Right cardiac atrium (tissue), 5 donors: ENCODE measurements at places on chromosomes 6 and 20.

DNA sequence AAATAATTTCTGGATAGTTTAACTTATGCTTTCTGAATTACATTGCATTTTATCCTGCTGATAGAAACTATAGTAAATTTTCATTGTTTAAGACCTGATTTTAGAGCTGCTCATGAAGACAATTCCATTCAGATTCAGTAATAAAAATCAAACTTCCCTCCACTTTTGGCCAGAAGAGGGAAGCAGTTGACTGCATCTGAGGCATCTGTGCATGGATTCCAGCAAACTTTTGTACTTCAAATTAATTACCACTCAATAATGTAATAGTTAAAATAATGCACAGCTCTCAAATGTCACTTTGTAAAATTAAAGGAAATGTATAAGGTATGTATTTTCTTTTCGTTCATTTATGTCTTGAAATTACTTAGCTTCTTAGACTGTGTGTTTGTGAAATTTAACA is 64.2 kb upstream of the SLC35B3 start:
- DNase-seq: no peak

GRCh38 chr6:89385846-89386245 is 26.2 kb downstream of the RRAGD start:
- no peak for DNase-seq

DNA sequence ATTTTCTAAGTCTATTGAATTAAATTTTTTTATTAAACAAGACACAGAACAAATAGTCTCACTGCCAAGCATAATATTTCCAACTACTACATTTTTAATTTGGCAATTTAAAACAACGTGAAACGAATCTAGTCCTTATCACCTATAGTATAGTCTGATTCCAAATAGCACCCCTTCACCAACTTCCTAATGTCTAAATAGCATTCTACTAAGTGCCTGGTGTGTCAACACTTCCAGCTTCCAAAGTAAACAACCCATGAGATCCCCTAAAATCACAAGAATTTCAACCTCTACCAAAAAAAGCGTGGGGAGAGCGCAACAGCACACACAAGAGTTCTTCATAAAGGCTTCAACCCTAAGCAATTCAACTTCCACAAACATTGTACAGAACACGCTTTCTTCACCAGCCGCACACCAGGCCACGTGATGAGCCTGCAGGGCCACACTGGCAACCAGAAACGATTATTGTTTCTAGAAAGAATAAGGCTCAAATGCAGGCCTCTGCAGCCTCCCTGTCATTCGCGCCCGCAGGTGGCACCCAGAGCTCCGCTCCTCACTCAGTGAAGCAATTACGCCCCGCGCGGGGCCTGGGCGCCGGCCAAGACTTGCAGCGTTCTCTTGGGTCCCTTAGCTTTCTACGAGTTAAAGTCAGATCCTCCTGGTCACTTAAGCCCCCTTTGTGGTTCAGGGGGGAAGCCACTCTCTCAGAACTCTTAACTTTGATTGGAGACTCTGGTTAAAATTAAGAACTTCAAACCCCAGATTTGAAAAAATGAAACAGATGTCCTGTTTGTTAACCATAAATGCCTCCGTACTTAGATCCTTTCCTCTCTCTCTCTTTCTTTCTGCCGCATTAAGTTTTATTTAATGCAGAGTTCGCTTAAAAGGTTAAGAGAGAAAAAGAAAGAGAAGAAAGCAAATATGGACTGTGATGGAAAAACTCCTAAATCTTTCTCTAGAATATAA is 18.3 kb downstream of the SIM1 start:
- no peak for DNase-seq

- no peak for DNase-seq
Observed at GRCh38 chr6:11164717-11165646, 53.5 kb upstream of the ERVFRD-1 start.

DNA sequence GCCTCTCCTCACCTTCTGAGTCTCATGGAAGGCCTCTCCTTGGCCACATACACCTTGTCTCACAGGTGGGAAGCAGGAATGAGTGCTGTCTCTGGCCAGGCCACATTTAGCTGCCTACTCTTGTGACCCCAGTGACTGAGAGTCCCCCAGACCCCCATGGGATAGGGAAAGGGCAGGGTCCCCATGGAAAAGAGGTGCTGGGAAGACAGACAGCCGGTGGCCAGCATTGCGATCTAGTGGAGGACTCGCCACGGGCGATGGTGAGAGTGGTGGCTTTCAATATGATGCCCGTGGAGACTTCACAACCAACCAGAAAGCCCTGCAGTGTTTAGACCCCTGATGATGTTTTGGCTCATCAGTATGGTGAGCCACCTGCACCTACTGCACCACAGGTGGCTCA is 19.8 kb downstream of the MANBAL start:
- DNase-seq: no peak

DNA sequence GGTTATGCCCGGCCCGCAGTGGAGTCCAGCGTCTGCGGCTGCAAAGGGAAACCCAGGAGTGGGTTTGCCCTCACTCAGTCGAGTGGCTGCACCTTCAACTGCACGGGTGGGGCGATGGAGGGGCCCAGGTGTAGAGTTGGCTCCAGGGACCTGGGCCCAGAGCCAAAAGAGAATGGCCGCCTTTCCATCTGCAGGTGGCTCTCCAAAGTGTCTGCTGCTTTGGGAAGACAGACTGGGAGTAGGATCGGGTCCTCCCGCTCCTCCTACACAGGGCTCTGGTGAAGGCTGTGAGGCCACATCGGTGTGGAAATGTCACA is 80.1 kb downstream of the PTPN1 start:
- peak; percentile 45 for DNase-seq

GRCh38 chr6:109359248-109359647 is 23.0 kb downstream of the CD164 start:
- no peak for DNase-seq

- no peak for DNase-seq
Observed at GRCh38 chr6:149225946-149226345, 91.6 kb upstream of the TAB2 start.

GRCh38 chr20:24469116-24469893 is at the start of gene SYNDIG1:
TSS of gene SYNDIG1 (plus strand) at chr20:24469629. CDS start at chr20:24543098, 73,469 bp downstream.
- DNase-seq: peak; percentile 81

- DNase-seq: no peak
Observed at GRCh38 chr20:13041574-13042457, 33.0 kb downstream of the SPTLC3 start.

GRCh38 chr20:46349035-46349741 is 40.9 kb upstream of the CDH22 start:
- DNase-seq: peak; percentile 63

GRCh38 chr6:32075781-32076180 is 33.4 kb downstream of the TNXB start:
- DNase-seq: peak; percentile 18

- no peak for DNase-seq
Observed at GRCh38 chr20:24406750-24407149, 62.7 kb upstream of the SYNDIG1 start.

DNA sequence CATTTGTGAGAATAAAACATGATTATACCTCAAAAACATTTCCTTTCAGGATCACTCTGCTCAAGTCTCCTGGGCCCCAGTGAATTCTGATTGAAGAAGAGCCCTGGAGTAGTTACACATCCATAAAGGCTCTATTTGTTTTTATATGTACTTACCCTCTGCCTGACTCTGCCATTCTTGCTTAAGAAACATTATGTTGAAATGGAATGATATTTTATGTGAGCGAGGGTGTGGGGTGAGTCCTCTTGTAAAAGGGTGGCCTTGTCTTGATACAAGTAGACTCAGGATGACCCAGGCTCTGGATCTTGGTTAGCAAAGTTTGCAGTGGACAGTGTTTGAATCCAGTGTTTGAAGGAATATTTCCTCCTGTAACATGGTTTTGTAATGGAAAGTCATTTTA is 215.4 kb upstream of the PREP start:
- no peak for DNase-seq

GRCh38 chr20:5173751-5174150 is 46.9 kb downstream of the CDS2 start:
- no peak for DNase-seq

DNA sequence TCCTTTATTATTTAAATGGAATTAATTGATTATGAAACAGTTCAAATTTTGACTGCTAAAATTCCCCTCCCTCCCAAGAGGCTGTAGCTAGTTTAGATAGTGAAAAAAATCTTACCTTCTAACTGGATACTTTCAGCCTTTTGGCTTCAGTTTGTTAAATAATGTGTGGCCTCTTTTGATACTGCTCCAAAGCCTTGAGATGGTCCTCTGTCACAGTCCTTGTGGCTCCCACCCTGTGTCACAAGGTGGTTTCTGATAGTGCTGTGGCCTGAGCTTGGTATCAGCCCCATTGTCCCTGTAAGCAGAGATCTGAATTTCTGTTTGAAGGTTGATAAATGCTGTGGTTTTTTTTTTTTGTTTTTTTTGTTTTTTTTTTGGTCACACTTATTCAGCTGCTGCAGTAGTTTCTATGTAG is 20.8 kb downstream of the PANK2 start:
- DNase-seq: no peak

DNA sequence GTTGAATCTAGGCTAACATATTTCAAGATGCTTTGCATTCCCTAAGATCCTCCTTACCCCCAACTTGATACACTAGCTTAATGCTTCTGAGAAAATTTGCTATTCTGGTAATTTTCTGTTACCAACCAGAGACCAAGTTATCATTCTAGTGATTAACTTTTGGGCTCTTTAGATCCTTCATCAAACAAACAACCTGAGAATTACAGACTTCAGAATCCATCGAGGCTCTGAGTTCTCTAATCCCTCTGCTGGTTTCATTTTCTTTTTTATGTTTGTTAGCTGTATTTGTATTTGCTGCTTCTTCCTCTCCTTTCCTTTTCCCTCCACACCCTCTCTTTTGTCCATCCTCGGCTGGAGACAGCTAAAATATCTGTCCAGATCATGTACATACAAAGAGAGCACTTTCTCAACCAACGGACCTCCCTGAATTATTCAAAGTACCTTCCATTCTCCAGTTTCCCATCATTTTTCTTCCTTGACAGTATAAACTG is 98.7 kb upstream of the RIPOR2 start:
- DNase-seq: no peak

DNA sequence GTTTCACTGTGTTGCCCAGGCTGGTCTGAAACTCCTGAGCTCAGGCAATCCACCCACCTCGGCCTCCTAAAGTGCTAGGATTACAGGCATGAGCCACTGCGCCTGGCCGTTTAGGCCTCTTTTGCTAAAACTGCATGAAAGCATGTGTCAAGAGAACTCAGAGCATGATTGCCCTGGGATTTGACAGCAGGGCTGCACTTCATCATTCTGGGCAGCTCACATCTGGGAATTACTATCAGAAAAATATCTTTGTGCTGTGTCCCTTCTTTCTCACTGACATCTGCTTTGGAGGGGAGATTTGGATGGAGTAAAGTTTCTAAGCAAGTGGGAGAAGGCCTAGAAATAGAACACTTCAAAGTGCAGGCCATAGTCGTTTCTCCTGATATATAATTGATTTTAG is 59.6 kb upstream of the EIF2S2 start:
- DNase-seq: no peak

DNA sequence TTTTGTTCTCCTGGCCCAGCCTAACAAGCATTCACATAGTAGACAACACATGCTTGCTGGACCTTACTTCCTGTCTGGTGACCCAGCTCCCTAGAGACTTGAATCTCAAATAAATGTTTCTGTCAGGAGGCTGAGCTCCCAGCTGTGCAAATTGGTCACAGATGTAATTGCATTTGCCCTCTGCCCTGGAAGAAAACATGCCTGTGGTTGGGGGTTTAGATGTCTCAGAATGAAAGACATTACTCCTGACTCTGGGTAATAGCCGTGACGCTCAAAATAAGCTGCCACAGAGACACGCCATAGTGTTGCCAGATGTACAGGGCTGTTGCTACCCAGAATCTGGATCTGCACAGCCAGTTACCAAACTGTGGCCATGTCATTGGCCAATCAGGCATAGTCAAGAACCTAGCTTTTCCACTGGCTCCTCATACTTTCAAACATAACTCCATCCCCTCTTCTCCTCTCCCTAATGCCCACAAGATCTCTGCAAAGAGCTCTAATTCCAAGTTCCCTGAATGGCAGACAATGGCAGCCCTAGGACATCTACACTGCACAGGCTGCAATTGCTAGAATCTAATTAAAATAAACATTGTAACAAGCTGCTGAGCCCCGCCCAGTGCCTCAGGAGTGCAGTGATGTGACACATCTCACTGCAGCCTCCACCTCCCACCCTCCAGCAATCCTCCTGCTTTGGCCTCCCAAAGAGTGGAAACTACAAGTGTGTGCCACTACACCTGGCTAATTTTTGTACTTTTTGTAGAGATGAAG is 32.8 kb upstream of the GMPR start:
- DNase-seq: no peak

GRCh38 chr6:111995404-111995803 is 58.5 kb upstream of the CCN6 start:
- DNase-seq: no peak

- DNase-seq: no peak
Observed at GRCh38 chr20:12217382-12217781, 299.7 kb downstream of the BTBD3 start.

DNA sequence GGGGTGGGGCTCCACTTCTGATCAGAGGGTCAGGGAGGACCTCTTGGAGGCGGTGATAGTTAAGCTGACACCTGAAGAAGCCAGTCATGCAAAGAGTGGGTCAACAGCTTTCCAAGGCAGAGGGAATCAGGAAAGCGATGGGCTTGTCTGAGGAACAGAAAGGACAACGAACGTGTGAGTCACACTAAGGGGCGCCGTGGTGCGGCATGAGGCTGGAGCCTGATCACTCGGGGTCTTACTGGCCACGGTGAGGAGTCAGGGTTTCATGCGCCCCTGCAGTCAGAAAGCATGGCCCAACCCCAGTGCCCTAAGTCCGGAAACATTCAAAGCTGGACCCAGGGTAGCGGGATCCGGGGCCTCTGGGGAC is 50.6 kb upstream of the SLC32A1 start:
- no peak for DNase-seq

DNA sequence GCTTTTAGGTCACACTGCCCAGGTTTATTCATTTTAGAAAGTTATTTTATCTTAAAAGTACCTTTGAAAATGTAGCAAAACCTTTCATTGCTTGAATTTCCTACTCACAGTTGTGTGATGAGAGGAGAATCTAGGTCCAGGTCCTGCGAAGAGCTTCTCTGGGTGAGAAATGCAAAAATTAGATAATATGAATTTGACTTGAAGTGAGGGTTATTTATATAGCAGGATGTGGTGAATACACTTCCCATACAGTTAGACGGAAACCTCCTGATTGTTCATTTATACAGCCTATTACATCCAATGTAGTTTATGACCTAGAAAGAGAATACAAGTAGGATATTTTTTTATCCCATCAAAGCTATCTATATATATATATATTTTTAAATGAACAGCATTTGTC is 30.5 kb downstream of the CDKAL1 start:
- no peak for DNase-seq

DNA sequence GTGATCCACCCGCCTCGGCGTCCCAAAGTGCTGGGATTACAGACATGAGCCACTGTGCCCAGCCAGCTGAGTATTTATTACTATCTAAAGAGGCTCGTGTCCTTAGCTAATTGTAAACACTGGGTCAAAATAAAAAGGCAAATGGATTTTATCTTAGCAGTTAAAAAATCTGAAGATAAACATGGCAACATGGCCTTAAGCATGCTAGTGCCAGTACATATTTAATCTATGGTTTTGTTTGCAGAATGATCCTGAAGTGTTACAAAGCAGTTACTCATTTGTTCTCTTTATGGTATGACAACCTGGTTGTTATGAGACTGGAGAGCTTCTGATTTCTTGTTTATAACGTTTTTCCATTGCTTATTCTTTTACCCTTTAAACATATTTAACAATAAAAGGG is 3.9 kb upstream of the KIAA0408 start:
- no peak for DNase-seq
